ENCODE measurements at places on chromosomes 7 and 10.
A peak's percentile ranks its signal among the peaks of the same experiment; 100 is the strongest.

DNA sequence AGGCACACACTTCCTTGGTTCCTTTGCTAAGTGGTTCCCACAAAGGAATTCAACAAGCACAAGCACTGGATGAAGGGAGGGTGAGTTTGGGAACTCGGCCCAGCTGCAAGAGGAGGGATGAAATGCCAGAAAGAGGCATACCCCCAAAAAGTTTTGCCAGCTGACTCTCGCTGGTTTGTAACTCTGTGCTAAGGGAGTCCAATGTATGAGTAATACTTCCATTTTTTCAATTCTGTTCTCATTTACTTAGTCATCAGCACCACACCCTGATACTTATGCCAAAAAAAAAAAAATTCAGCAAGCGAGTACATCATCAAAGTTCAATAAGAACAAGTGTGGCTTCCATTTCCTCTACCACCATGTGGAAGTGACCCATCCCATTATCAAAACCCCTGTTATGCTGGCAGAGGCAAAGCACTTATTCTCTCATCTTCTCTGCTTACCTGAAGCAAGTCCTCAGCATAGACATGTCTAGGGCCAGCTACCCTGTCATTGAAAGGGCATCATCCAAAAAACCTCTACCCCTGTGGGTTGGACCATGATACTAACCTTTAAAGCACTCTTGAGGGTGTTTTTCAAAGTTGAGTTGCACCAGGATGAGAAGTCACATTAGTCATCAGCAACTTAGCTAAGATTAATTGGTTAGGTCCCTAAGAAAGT lies 6.9 kb upstream of the HYCC1 start:
- DNase-seq: peak; percentile 87

GRCh38 chr7:121985476-121986030 lies 112.6 kb downstream of the PTPRZ1 start:
- DNase-seq: no peak

- peak; percentile 65 for DNase-seq
These were observed 258.4 kb downstream of the SEMA3A start for GRCh38 chr7:83936056-83936708.

DNA sequence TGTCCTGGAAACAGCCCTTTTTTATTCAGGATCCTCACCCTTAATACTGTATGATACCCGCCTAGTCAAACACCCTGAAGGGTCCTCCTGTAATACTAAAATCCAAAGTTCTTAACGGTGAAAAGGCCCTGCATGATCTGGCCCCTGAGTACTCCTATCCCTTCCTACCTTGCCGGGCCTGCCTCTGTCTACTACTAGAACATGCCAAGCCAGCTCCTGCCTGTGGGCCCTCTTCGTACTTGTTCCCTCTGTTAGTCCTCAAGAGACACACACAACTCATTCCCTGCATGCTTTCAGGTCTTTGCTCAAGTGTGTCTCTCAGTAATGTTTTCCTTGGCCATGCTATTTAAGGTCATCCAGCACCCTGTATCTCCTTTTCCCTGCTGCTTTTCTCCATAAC lies 5.0 kb upstream of the WAPL start:
- DNase-seq: no peak

GRCh38 chr10:121281576-121281975 lies 316.7 kb downstream of the FGFR2 start:
- no peak for DNase-seq

- DNase-seq: no peak
These were observed 6.9 kb downstream of the GHRHR start for GRCh38 chr7:30970594-30971094.

- no peak for DNase-seq
These were observed 112.8 kb downstream of the LARP4B start for GRCh38 chr10:818526-819220.

DNA sequence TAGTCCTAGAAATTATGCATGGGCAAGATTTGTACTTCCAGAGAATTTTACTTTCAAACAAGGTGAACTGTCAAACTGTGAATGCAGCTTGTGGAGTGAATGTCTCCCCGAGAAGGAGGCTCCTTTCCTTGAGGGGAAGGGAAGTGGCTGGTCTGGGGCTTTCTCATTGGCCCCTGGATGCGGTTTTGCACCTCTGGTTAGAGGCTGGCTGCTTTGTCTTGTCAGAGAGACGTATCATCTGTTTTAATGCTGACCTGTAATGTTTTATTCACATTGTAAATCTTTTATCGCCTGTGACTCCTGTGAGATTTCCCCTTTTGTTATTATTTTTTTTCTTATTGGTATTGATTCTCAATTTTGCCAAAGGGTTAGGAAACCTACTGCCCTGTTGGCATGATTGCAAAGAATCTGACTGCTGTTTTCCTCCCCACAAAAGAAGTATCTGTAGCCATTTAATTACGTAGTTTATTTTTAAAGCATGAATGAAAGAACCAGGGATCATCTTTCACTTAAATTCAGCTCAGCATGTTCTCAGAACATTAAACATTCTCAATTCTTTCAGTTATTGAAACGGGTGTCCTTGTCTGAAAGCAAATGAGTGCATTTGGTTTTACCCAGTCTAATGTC lies 238.3 kb upstream of the NFE2L3 start:
- no peak for DNase-seq

GRCh38 chr10:112750427-112751167 lies 199.4 kb upstream of the TCF7L2 start:
- DNase-seq: no peak

- no peak for DNase-seq
These were observed 26.8 kb downstream of the WNT16 start for GRCh38 chr7:121355574-121355973.

DNA sequence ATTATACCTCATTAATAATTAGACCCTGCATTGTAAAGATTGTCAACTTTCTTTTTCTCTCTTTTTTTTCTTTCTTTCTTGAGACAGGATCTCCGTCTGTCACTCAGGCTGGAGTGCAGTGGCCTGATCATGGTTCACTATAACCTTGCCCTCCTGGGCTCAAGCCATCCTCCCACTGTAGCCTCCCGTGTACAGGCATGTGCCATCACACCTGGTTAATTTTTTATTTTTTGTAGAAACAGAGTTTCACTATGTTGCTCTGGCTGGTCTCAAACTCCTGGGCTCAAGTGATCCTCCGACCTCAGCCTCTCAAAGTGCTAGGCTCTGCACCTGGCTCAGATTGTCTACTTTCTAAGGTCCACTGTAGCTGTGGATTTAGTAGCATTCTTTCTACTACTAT lies 50.7 kb downstream of the MDFIC start:
- DNase-seq: no peak

DNA sequence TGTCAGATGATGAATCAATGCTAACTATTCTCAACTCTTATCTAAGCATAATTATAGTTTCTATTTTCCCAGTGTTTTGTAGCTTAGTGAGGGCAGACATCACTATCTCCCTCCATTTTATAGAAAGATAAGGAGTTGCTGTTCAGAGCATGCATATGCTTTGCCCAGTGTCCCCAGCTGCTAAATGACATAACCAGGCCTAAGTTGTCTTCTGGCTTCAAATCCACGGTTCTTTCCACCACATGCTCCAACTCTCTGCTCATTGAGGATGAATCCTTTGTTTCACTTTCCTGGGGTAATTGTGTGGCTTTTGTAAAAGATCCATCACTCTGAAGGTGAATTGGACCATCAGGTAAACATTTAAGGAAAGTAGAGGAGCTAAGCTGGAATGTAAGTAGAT lies 134.0 kb downstream of the SNX10 start:
- DNase-seq: no peak

GRCh38 chr7:157616426-157616825 lies 279.6 kb downstream of the DNAJB6 start:
- no peak for DNase-seq

DNA sequence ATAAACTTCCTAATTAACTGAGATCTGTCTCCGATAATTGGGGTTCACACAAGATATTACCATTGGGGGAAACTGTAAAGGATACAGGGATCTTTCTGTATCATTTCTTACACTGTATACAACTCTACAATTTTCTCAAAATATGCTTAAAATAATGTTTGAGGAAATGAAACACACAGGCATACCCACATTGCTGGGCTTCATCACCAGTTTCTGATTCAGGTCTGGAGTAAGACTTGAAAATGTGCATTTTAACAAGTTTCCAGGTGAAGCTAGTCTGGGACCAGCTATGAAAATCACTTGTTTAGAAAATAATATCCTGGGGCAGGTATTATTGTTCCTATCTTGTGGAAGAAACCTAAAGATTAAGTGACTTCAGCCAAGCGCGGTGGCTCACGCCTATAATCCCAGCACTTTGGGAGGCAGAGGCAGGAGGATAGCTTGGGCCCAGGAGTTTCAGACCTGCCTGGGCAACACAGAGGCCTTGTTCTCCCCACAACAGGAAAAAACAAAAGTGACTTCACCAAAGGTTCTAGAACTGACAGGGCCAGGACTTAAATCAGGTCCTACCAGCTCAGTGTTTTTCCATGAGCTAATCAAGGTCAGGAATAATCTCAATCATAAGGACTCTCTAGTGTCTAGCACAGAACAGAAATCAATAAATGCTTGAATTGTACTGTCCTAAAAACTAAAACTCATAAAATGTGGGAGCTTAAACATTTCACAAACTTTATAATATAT lies 12.6 kb downstream of the TOMM7 start:
- DNase-seq: no peak

DNA sequence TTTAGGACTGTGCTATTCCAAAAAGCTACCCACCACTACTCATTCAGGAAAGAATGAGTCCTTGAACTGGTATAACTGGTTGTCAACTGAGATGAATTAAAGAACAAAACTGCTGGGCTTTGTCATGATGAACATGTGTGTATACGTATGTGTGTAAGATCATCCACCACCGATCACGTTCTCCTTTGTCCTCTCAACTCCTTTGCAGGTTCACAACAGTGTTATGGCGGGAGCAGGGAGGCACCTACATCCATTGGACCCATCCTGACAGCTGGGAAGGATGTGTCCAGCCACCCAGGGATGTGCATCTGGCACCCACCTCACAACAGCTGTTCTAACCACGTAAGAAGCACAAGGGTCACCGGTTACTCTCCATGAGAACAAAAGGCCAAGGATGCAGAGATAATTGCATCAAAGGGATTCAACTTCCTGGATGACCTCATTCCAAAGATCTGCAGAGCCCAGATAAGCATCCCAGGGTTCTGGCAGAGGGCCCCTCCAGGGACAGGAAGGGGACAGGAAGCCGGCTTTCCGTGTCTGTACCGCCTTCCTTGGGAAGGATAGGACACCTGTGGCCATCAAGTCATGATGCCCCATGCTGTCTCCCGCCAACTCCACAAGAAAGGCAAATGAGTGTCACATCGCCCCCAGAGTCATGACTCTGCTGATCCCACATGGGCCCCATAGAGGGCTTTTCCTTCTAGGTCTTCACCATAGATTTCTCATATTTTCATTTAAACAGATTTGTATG lies 66.1 kb downstream of the STEAP1B start:
- peak; percentile 57 for DNase-seq

DNA sequence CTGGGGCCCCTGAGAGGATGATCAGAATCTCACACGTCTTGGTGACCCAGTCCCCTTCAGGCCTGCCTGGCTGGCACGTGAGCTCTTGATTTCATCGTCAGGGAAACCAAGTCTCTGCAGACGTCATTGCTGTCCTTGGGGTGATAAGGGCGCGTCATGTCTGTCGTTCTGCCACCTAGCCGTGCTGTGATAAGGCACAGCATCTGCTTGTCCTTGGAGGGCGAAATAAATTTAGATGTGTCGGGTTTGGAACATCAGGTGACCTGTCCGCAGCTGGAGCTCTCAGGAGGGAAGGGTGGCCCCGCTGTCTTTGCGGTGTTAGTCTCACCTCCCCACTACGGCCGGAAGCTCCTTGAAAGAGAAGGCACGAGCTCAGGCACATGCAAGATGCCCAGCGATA lies 129.2 kb downstream of the GRK5 start:
- no peak for DNase-seq

DNA sequence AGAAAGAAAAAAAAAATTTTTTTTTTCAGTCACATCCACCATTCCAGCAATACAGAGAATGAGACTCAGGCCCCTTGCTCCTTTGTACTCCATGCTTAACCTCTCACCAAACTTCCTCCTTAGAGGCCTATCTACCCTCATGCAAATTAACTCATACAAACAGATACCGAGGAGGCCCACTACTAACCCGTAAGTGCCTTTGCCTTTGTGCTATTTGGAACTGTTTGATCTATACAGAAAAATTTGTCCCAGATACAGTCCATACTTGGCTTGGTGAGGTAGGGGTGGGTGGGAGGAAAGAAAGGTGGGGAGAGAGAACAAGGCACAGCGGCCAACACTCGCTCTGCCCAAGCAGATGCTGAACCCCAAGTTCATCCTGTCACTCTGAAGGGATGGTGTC lies 87.8 kb upstream of the DUSP5 start:
- no peak for DNase-seq

GRCh38 chr10:122344741-122345258 lies 29.7 kb upstream of the PLEKHA1 start:
- peak; percentile 45 for DNase-seq

GRCh38 chr10:555682-556350 lies 133.7 kb downstream of the DIP2C start:
- DNase-seq: no peak

Data from foreskin fibroblast (primary cell).